ENCODE measurements at places on chromosomes 13 and 19.

DNA sequence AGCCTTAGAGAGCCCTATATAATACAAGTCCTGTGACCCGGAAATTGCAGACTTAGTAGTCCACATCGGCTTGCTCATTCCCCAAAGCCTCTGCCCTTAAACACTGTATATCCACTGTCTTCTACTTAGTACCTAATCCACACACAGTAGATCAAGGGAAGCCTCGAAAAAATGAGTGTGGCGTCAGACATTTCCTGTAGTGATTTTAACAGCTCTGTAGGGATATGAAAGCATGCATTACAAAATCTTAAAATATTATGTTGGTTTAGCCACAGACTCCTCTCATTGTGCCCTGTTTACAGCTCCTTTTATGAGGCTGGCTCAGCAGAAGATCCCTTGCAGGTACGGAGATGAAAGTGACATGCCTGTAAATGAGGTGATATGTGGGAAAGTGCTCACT, 416.3 kb downstream of the LIG4 start:
- DNase-seq: no peak

- peak; percentile 63 for DNase-seq
These were observed at the start of gene PARP4 for GRCh38 chr13:24512197-24512907. Gene PARP4 (minus strand): TSS chr13:24512778. CDS start chr13:24503776, 9,002 bp downstream.

DNA sequence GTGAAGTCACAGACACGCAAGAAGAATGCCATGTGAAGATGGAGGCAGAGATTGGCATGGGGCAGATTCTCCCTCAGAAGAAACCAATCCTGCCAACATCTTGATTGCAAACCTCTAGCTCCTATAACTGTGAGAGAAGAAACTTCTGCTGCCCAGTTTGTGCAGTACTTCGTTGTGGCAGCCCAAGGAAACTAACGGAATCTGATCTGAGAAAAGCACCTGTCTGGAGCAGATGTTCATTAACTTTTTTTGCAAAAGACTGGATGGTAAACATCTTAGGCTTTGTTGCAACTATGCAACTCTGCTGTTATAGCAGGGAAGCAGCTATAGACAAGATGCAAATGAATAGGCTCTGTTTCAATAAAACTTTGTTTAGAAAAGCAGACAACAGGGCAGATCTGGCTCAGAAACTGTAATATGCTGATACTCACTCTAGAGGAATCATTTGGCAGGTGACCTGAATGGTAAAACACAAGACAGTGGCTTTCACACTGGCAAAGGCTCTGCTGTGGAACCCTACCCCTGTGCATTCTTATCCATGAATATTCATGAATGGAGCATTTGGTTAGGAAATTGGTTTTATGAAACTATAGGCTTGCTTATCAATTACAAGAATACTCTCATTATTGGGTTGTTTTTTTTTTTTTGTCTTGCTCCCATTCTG, 25.3 kb upstream of the CPB2 start:
- DNase-seq: no peak

DNA sequence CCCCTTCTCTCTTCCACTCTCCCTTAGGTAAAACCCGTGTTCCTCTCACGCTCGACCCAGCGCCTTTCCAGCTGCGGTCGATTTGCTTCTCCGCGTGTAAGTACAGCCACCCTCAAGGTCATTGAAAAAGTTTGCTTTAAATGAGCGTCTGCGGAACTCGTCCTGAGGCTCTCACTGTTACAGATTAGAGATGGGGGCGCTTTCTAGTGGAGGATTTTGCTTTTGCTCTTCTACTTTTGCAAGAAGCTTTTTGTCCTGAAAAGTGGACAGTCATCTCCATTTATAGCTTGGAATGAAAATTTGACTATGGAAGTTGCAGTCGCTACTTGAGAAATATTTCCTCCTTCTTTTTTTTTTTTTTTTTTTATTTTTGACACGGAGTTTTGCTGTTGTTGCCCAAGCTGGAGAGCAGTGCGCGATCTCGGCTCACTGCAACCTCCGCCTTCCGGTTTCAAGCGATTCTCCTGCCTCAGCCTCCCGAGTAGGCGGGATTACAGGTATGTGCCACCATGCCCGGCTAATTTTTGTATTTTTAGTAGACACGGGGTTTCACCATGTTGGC, 595 bp upstream of the RAB20 start:
- DNase-seq: no peak

GRCh38 chr13:103537616-103538015, 471.4 kb upstream of the SLC10A2 start:
- no peak for DNase-seq

DNA sequence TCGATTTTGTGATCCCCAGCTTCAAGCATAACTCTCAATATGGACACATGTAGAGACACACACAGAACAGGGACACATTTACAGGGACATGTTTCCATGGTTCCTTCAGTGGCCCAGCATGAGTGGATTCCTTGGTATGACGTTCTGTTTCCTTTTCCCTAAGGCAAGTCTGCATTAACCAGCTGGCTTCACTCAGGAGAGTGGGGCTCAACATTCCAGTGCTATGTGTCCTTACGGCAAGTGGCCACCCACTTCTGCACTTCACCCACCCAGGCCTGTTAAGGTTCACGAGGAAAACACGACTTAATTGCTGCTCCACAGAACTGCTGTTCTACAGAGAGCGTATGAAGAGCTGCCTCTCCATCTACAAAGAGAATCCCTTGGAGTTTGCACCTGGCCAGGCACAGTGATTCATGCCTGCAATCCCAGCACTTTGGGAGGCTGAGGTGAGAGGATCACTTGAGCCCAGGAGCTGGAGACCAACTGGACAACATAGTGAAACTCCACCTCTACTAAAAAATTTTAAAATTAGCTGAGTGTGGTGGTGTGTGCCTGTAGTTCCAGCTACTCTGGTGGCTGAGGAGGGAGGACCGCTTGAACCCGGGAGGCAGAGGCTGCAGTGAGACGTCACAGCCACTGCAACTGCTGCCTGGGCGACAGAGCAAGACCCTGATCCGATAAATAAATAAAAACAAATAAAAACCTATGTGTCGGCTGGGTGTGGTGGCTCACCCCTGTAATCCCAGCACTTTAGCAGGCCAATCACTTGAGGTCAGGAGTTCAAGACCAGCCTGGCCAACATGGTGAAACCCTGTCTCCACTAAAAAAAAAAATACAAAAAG, 32.5 kb downstream of the BRD4 start:
- no peak for DNase-seq

DNA sequence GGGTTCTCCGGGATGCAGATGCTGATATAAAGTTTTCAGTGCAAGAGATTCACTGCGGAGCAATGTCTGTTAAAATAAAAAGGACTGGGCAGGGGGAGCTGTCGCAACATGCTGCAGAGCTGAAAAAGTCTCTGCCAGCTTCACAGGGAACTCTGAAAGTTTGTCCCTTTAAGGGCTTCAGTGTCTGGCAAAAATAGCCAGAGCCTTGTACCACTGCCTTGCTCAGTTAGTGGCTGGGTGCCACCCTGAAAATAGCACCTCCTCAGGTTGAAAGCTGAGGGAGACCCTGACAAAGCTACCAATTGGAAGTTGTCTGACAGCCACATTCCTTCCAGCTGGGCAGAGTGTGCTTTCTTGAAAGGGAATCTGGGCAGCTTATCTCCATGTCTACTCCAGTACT, 3.0 kb upstream of the NDFIP2 start:
- no peak for DNase-seq

DNA sequence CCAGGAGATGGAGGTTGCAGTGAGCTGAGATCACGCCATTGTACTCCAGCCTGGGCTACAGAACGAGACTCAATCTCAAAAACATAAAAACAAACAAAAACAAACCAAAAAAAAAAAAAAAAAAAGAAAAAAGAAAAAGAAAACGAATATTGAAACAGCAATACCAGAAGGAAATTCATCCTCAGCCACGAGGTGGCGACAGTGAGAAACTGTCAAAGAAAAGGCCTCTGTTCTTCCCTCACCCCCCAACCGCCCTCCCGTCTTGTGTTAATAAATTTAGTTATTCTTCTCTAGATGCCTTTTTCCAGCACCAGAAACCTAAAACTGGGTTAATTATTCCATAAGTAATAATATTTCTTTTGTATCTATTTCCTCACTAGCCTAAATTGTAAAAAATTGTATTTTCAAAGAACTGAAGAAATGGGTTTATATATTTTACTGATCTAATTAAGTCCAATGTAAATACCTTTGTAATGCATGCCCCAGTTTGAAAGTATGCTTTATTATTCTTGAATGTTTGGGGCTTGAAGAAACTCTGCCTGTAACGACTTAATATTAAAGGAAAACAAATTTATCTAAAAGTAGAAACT, 38.6 kb downstream of the LIG4 start:
- DNase-seq: peak; percentile 48

GRCh38 chr19:51861870-51862622, 25.7 kb downstream of the ZNF577 start:
- DNase-seq: no peak

- no peak for DNase-seq
These were observed 81.1 kb downstream of the ZNF429 start for GRCh38 chr19:21586311-21587116.

Measured in CD4-positive, alpha-beta T cell treated with Interleukin-1 beta for 1 hour (primary cell).